ENCODE measurements at places on chromosomes 7 and 10.

GRCh38 chr7:124009321-124009720 lies 23.5 kb downstream of the TMEM229A start:
- no peak for DNase-seq

DNA sequence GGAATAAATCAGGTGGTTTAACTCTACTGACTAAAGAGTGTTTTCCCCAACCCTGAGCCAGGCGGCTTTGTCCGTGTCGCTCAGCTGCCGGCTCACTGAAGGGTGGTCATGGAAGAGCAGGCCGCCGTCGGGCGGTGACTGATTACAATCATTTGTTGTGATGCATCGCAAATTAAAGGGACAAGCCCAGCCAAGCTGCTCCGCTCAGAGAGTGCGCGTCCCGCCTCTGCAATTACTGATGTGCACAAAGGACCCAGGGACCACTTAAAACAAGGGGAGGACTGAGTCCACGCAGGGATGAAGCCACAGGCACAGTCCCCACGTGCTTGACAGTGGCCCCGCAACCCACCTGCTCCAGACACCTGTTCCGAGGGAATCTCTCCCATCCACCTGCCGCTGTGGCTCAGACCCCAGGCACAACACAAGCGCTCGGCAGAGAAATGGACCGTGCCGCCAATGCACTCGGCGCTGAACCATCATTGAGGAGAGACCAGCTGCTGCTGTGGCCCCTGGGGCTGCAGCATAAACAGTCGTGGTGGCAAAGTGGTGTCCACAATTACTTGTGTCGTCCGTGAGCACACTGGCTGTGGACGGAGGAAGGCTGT lies 526.5 kb downstream of the PTPRN2 start:
- no peak for DNase-seq

- no peak for DNase-seq
Observed at GRCh38 chr10:132397036-132397541, at the start of gene PWWP2B. PWWP2B (plus strand) TSS chr10:132397200; CDS start chr10:132397227, 27 bp downstream.

GRCh38 chr7:39417642-39418041 lies 148.6 kb upstream of the YAE1 start:
- no peak for DNase-seq

DNA sequence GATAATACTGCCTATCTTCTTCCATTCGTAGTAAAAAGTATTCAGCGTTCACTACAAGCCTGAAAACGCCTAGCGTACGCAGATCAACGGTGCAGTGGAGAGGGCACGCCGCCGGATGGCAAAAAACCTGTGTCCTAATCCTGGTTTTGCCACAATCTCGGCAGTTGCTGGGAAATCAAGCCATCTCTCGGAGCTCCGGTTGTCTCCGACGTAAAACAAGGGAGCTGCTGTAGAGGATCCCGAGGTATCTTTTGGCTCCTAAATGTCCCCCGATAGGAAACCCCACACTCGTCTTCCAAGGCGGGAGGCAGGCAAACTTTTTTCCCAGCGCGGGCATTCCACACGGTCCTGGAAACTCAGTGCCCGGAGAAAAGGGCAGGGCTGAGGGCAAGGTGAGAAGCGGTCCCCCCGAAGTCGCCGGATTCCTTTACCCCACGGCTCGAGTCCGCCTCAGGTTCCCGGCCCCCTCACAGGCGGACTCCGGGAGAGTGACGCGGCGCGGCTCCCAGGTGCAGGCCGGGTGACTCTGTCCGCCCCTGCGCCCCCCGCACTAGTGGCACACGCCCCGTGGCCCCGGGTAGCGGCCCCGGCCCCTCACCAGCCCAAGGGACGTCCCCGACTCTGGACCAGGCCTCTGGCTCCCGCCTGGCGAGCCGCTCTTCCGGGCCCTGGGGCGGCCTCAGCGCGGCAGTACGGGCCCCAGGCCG lies 649 bp downstream of the IDE start:
- DNase-seq: no peak

Measured in 8988T (cell line).